Activated T-helper 1 cell treated with Interleukin-2 at 50 U/mL for 16 hours (primary cell): ENCODE measurements at places on chromosomes 7 and 10.

- DNase-seq = no peak
These were observed 254.8 kb downstream of the MAD1L1 start for GRCh38 chr7:1977876-1978441.

GRCh38 chr10:132603851-132604533 is 66.4 kb downstream of the INPP5A start:
- no peak for DNase-seq

DNA sequence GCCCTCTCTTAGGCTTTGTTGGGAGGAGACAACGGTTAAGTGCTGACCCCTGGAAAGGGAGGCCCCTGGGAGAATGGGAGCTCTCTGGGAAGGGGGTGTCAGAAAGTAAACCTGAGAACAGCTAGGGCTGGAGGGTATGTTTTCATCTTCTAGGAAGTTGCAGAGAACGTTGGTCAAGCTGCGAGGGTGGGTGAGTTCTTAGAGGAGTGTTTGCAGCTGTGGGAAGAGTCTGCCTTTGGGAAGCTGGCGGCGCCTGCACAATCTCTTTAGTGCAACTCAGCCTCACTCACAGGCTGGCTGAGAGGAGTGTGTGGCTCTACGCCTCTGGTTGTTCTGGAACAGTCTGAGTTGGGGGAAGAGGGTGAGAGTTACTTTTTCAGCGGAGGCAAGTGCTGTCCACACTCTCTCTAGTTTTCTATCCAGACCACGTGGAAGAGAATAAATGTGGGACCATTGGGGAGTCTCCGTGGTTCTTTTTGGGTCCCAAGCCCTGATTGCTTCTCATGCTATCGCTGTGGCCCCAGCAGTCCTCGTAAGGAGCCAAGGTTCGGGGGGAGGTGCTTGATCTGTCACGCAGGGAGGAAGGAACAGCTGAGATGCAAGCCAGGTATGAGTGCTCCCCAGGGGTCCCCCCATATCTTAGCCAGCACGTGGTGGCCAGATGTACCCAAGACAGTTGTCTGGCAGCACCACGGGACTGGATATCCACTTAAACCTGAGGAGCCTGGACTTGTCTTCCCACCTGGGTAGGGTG is 237.2 kb downstream of the BUB3 start:
- DNase-seq = no peak

DNA sequence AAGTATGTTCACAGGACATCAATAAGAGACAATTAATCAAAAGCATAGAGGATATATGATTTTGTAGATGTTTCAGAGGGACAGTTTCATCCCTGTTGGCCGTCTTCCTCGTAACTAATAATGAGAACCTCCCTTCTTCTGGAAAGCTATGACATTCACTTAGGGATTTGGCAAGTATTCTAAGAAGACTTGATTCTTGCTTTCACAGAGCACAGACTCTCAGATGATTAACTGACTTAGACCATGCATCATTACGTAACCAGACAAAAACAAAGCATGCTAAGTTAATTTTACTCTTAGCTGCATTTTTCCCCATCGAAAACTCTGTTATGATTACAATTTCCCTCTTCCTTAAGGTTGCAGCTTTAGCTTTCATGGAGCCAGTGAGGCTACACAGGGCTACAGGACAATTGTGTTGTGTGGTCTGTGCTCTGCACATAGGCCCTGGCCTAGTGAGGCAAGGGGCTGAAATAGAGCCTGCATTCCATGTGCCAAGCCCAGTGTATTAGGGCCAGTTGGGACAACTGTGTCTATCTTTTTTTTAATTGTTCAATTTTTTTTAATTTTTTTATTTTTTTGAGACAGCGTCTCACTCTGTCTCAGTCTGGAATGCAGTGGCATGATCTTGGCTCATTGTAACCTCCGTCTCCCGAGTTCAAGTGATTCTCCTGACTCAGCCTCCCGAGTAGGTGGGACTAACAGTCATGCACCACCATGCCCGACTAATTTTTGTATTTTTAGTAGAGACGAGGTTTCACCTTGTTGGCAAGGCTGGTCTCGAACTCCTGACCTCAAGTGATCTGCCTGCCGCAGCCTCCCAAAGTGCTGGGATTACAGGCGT is 105.3 kb downstream of the PLXDC2 start:
- no peak for DNase-seq

DNA sequence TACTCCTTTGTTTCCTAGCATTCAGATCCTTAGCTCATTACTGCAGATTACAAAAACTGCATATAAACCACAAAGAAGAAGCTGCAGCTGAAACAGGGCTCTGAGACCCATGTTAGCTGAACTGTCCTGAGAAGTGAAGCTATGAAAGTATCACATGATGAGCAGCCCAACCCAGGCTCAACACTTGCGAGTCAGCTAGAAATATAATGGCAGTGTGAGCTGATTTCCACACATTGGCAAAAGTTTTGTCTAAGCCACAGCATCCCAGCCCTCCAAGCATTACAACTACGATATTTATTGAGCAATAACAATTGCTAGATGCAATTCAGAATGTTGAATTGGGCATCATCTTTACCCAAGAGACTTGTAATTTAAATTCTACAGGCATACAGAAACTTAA is 34.5 kb upstream of the SKAP2 start:
- no peak for DNase-seq

- DNase-seq = no peak
These were observed 22.6 kb upstream of the WIPF3 start for GRCh38 chr7:29783671-29784070.

DNA sequence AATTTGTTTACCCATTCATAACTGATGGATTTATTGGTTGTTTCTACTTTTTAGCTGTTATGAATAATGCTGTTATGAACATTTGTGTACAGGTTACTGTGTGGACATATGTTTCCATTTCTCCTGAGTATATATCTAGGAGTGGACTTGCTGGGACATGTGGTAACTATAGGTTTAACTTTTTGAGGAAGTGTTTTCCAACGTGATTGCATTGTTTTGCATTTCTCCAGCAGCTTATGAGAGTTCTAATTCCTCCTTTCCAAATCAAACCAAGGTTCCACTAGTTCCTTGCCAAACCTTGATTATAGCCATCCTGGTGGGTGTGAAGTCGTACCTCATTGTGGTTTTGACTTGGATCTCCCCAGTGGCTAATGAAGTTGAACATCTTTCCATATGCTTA is 2.6 kb upstream of the PRF1 start:
- no peak for DNase-seq

- DNase-seq = no peak
These were observed 7.3 kb downstream of the SMARCD3 start for GRCh38 chr7:151240942-151241754.

DNA sequence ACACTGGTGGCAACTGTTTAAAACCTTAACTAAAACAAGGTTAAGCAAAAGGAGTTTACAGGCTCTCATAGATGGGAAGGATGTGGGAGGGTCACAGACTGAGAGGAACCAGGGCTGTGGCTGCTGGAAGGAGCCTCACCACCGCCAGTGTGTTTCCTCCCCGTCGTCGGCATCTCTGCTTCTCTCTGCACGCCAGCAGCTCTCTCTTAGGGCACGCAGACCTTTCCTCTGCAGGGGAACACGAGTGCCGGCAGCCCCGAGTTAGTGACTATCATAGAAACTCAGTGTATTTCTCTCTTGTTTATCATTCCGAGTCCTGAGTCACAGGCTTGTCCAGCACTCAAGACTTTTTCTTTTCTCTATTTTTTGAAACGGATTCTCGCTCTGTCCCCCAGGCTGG is 8.1 kb upstream of the SH2D4B start:
- peak; percentile 56 for DNase-seq

DNA sequence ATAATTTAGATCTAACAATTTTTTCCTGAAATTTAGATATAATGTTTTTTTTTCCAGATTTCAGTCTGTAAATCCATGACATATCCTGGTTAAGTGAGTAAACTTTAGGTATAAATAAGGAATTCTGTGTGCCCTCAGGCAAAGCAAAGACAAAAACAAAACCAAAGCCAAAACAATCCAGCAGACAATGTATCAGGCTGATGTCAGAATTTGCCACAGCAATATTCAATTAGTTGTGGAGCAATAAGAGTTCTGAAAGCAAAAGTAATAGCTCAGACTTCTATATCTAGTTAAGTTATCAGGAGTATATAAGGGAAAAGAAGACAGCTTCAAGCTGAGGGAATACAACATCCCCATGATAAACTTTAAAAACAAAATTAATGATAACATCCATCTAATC is 82.0 kb downstream of the MKX start:
- no peak for DNase-seq

DNA sequence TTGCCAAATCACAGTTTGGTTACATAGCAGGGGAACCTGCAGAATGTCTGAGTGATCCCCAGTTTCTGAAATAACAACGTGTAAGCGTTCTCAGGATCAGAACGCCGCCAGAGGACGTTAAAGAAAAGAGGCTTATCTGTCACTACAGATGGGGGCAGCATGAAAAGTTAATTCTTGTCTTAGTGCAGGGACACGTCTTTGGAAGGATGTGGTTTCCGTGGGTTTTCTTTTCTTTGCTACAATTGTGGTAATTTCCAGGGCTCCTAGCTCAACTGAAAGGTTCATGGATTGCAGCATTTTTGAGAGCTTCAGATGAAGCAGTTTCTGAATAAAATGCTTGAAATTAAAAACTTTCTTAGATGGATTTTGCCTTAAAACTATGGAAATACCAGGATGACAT is 106.6 kb downstream of the PRKCQ start:
- peak; percentile 21 for DNase-seq

DNA sequence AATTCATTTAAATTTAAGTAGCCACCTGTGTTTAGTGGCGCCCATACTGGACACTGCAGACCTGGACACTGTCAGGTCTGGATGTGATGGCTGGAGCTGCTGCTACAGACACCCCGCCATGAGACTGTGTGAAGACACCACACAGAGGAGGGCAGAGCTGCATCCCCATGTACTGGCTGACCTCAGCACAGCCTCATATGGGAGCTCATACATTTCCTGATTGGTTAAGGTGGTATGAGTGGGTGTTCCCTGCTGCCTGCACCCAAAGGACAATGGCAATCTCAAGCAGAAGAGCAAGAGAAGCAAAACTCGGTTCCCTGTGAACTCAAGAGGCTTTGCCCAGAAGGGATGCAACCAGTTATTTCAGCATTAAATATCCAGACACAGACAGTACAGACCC is 60.0 kb downstream of the DLG5 start:
- no peak for DNase-seq

DNA sequence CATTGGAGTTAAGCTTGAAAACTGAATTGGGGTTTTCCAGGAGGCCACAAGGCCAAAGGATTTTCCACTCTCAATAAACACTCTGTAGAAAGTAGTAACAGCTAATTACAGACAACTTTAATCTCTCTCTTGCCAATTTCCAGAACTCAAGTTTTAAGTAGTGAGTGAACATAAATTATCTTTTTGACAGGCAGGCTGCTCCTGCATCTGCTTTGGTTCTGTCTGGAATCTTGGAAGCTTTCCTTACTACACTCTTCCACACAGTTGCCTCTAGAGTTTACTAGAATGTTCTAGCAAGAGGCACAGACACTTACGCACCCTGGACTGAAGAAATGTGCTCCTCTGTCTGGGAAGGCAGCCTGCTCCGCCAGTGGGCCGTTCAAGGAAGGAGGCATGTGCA is 90.5 kb upstream of the WAC start:
- no peak for DNase-seq

- no peak for DNase-seq
These were observed 126.6 kb upstream of the RAB11FIP2 start for GRCh38 chr10:118173296-118173695.

DNA sequence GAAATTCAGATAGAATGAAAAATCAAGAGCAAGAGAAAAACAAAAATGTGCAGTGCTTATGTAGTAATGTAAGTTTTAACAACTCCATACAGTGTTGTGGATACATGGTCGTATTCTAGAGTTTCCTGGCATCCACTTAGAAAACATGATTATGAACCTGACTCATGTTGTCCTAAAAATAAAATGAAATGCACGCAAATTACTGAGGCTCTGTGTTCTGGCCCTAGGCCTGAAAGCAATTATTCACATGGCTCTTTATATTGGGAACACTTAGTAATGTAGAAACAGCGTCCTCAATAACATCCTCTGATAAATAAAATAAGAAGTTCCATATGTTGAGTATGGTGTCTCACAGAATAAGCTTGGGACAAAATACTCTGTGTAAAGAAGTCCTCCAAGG is 200.2 kb upstream of the SEMA3E start:
- DNase-seq = no peak

- no peak for DNase-seq
These were observed 273.7 kb downstream of the SEMA3D start for GRCh38 chr7:84912993-84913635.

- no peak for DNase-seq
These were observed 223.8 kb upstream of the CCDC6 start for GRCh38 chr10:60130130-60130579.

GRCh38 chr7:44975331-44976039 is 3.3 kb downstream of the MYO1G start:
- no peak for DNase-seq

DNA sequence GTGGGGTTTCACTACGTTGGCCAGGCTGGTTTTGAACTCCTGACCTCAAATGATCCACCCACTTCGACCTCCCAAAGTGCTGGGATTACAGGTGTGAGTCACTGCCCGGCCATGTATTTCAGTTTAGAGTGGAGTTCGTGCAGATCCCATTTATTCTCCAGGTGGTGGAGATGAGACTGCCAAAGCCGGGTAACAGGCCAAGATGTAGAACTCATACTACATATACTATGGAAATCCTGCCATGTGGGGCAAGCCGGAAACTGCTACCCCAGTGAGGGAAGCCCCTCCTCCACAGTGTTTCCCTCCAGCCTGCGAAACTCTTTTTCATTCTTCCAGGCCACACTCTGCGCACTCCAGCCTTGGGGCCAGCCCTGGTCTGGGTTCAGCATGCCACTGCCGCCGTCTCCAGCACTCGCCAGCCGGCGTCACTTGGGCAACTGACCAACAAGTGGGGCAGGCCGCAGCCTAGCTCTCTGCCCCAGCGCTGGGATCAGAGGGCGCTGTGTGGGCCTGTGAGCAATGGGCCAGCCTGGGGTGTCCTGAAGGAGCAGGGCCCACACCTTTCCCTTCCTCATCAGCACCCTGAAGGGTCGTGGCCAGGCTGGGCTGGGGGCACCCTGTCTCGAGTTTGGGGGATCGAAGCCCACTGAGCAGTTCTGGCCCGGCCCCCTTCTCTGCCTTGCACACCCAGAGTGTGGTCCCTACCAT is 122.0 kb downstream of the TRRAP start:
- no peak for DNase-seq

DNA sequence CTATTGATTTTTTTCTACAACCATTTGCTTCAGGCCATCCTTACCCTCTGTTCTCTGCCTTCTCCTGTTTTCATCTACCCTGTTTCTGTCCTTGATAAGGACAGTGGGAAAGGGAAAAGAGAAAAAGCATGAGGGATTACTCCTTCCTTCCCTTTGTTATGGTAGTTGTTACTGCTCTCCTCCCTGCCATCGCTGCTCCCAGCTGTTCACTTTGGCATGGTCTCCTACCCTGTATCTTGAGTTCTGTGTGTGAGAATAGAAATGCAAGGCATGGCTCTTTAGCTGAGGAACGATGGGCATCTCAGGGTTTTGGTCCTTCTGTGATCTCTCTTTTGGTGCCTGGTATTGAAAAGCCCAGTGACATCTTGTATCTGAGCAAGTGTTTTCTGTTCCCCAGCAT is 6.4 kb downstream of the CCSER2 start:
- DNase-seq = no peak

GRCh38 chr7:1418505-1419309 is 40.6 kb downstream of the MICALL2 start:
- DNase-seq = no peak
